ENCODE measurements at places on chromosomes 11 and 22.

DNA sequence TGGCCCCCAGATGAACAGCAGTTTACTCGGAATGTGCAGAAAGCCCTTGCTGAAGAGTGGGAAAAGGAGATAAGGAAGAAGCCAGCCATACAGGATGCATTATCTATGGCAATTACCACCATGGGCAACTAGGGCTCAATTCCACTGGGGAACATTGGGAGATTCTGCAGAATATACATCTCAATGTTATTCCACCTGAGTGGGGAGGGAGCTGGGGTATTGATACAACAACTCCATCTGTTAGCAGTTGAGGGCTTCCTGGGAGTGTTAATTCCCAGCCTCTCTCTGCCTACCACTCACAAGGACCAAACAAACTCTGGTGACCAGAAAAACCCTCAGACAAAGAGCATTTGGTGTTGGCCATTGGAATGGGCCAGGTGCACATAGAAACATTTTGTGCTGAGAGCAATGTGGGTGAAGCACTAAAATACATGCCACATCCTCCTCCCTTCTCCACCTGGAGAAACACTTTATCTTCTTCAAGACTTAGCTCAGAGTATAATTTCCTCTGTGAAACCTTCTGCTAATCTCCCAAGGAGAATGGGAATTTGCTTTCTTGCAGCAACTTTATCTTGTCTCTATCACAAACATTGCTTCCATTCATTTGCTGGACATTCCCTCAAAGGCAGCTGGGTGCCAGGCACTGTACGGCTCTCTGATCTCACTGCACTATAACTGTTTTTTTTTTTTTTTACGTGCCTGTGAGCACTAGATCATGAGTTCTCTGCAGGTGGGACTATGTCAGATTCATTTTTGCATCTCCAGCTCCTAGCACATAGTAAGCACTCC, 292.2 kb downstream of the MN1 start:
- no peak for DNase-seq

- DNase-seq: no peak
These were observed 2.2 kb downstream of the C11orf24 start for GRCh38 chr11:68269414-68270081.

GRCh38 chr11:73323464-73323863, 15.4 kb downstream of the ARHGEF17 start:
- peak; percentile 84 for DNase-seq

- peak; percentile 91 for DNase-seq
These were observed at the start of gene ADAMTS15 for GRCh38 chr11:130448416-130449309. Gene ADAMTS15 (plus strand): TSS chr11:130448645. CDS start chr11:130448974, 329 bp downstream.

DNA sequence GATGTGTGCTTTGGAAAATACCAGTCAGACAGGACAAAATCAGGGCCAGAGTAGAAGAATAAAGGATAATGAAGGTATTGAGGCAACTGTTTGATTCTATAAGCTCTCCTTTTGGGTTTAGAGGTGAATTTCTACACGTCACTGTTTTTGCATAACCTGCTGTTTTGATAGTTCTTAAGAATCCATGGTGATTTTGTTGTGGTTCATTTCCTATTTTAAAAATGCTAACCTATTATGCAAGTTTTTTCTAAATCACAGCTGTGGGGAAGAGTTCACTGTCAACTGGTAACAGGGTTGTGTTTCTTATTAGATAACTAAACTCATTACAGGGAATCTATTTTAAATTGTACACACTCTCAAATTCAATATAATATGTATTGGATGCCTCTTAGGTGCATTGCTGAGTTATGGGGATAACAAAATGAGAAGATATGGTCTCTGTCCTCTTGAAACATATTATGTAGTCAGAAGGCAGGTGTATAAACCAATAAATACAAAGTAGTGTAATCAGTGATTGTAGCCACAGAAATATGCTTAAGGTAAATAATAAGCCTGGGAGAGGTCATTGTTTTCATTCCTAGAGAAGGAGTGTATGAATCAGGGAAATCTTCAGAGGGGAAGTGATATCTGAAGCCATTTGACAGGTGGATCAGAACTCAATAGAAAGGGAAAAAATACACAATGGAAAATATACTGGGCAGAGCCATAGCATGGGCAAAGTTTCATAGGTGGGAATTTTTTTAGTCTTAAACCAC, 192.5 kb downstream of the FAT3 start:
- DNase-seq: no peak

GRCh38 chr11:7268758-7269157, 17.1 kb downstream of the SYT9 start:
- DNase-seq: no peak

DNA sequence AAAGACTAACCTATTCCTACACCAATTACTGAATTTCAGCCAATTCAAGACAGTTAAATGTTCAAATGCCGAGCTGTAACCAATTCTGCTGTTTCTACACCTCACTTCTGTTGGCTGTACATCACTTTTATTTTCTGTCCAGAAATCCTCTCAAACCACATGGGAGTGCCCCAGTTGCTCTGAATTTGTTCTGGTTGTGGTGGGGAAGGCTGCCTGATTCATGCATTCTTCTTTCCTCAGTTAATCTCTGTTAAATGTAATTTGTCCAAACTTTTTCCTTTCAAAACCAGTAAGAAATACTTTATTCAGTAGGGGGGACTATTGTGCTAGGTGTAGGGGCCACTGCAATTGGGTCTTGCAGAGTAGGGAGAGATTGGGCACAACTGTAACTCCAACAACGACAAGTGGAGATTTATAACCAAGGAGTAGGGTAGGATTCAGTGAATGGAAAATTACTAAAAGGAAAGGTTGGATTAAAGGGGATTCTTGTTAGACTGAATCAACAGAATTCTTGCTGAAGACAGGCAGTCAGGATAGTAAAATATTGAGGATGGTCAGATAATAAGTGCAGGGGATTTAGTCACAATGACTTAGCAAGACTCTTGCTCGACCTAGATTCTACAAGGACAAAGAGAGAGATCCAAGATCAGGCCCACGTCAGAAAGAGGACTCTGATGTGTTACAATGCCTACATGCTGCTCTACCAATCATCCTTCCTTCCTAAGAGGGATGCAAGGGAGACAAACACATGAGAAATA, 593.5 kb upstream of the FAT3 start:
- DNase-seq: no peak

DNA sequence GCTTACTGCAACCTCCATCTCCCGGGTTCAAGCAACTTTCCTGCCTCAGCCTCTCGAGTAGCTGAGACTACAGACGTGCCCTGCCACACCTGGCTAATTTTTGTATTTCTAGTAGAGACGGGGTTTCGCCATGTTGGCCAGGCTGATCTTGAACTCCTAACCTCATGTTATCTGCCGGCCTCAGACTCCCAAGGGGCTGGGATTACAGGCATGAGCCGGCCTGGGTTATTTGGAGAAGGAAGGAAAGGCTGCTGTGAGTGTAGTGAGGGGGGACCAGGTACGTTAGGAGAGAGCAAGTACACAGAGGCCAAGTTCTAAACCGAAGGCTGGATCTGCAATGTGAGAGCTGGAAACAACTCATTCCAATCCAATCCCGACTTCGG, 453 bp downstream of the BATF2 start:
- no peak for DNase-seq

GRCh38 chr22:49411236-49411635, 416.4 kb downstream of the BRD1 start:
- peak; percentile 16 for DNase-seq

DNA sequence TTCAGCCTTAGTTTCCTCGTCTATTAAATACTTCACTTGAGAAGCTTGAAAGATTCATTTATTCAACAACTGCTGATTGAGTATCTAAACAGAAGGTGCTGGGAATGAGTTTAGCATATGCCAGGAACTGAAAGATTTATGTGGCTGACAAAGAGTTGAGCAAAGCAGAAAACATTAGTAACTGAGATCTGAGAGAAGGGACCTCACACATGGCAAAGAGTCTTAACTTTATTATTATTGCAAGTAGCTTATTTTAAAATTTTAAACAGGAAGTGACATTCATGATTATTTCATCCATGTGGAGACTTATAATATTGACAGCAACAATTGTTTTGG, 133.6 kb downstream of the CASP12 start:
- no peak for DNase-seq

- no peak for DNase-seq
These were observed 11.4 kb downstream of the USH1C start for GRCh38 chr11:17532784-17533183.

GRCh38 chr11:72235351-72236057, 8.5 kb downstream of the PHOX2A start:
- DNase-seq: peak; percentile 25

DNA sequence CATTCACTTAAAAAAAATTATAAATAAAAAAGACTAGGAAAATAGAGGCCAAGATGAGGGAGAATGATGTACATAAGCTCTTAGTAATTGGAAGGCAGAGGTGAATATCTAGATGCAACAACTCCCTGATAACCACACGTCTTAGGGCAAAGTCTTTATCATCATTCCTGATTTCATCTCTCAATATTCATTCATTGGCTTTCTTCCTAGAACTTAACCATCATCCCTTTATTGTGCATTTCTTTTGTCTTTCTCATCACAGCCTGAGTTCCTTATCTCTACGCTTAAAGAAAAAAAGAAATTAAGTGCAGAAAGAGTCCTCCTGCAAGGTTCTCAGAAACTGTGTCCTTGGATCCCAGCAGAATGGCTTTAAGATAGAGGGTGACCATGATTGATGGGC, 23.2 kb upstream of the FLI1 start:
- DNase-seq: no peak

- no peak for DNase-seq
These were observed 83.3 kb upstream of the OR5AK2 start for GRCh38 chr11:56905442-56905841.

GRCh38 chr11:109018639-109019038, 353.8 kb downstream of the DDX10 start:
- DNase-seq: no peak

- DNase-seq: peak; percentile 41
These were observed 243.3 kb upstream of the B3GAT1 start for GRCh38 chr11:134655189-134655989.

GRCh38 chr22:48662476-48663135, 1165.1 kb downstream of the BRD1 start:
- DNase-seq: no peak

GRCh38 chr22:48659404-48659996, 1168.2 kb downstream of the BRD1 start:
- no peak for DNase-seq

DNA sequence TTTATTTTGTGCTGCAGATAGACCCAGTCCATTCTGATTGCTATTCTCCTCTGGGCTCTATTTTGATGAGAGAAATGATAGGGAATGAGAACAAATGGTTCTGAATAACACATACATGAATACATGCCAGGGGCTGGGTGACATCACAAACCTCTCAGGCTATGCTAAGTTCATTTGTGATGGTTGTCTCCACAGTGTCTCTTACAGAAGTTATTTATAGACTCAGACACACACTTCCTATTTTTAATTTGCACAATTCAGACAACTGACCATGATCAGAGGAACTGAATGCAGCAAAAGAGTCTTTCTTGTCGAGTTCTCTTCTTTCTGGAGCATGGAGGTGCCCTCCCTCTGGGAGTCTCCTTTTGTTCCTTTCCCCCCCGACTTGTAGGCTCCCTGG, 991.7 kb downstream of the OPCML start:
- no peak for DNase-seq

GRCh38 chr22:41401781-41402648, 20.3 kb downstream of the TEF start:
- no peak for DNase-seq

DNA sequence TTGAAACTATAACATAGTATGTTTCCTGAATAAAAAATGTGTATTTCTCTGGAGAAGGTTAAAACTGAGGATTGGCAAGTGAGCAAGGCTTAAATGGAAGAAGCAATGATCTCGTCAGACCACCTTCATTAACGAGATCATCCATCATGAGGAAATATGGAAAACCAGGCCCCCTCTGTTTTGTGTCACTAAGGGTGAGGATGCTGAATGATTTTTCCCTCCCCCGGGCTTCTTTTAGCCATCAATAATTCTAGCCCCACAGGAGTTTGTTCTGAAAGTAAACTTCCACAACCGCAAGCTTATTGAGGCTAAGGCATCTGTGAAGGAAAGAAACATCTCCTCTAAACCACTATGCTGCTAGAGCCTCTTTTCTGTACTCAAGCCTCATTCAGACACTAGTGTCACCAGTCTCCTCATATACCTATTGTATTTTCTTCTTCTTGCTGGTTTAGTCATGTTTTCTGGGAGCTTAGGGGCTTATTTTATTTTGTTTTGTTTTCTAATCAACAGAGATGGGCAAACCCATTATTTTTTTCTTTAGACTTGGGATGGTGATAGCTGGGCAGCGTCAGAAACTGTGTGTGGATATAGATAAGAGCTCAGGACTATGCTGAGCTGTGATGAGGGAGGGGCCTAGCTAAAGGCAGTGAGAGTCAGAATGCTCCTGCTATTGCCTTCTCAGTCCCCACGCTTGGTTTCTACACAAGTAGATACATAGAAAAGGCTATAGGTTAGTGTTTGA, 5.8 kb upstream of the HBE1 start:
- DNase-seq: no peak

DNA sequence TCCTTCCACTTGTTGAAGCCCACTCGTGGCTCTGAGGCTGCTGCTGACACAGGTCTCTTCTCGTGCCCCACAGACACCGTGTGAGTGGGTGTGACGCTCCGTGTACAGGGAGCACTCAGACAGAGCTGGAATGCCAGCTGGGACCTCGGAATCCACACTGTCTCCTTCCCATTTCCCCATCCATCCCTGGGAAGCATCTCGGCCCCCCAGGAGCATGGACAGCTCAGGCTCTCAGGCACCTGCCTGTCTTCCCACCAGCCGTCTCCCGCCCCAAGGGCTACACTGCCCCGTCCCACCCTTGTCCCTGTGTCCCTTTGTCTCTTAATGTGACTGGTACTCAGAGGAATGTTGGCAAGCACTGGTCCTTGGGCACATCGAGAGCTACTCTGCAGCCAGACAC, 63.8 kb downstream of the ARHGAP8 start:
- no peak for DNase-seq

DNA sequence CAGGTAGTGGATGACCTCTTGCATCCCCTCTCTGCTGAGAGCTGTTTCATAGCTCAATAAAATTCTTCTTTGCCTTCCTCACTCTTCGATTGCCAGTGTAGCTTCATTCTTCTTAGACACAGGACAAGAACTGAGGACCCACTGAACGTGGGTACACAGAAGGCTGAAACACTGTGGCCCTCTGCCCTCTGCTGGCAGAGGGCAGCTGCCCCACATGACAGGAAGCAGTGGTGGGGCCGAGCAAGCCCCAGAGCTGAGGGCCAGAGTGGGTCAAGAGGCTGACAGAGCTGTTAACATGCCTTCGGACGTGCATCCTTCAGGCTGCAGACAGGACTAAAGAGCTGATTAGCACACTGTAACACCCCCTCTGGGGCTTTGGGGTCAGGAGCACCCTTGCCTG, 15.6 kb downstream of the SMC1B start:
- no peak for DNase-seq
